Right lung (tissue), 10 donors: ENCODE measurements at places on chromosomes 11 and 22. TPM values are rescaled to one million over a fixed set of nuclear protein-coding genes. Genes with fewer than 3 reads are reported as not detected.

PRODH gene
- polyA plus RNA-seq: 48.3 TPM

GRCh38 chr11:95306801-95307200, 75.8 kb upstream of the SESN3 start:
- no peak for DNase-seq

CD3D gene
- 0.67 TPM for polyA plus RNA-seq

DNA sequence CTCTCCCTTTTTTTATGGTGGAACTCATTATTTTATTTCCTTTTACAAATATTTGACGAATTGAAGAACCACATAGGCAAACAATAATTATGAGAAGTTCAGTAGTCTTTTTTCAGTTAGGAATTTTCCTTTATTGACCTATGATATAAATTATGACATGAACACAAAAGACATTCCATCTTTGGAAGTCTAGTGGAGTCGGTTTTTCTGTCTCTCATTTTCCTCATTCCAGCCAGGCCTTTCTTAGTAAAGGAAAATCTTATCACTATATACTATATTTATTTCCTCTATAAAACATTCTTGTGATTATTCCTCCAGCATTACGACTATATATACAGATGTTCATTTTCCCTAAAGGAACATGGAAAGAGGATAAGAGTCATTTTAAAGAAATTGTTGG, 1046.1 kb downstream of the DLG2 start:
- DNase-seq: no peak

GRCh38 chr11:70251659-70252321, 18.7 kb upstream of the PPFIA1 start:
- no peak for DNase-seq

FOLR1 gene
- 97.6 TPM for polyA plus RNA-seq

DNA sequence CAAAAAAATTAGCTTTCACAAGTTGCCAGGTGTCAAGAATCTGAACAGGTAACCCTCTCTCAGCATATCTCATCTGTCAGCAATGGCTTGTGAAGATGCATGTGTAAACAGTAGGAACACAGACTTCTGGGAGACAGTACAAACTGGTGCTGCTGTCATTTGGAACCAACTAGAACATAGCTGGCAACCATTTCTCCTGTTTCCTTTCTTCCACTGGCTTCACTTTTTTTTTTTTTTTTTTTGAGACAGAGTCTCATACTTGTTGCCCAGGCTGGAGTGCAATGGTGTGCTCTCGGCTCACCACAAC, 2.1 kb upstream of the PIK3C2A start:
- no peak for DNase-seq
